ENCODE measurements at places on chromosomes 16 and 17.

DNA sequence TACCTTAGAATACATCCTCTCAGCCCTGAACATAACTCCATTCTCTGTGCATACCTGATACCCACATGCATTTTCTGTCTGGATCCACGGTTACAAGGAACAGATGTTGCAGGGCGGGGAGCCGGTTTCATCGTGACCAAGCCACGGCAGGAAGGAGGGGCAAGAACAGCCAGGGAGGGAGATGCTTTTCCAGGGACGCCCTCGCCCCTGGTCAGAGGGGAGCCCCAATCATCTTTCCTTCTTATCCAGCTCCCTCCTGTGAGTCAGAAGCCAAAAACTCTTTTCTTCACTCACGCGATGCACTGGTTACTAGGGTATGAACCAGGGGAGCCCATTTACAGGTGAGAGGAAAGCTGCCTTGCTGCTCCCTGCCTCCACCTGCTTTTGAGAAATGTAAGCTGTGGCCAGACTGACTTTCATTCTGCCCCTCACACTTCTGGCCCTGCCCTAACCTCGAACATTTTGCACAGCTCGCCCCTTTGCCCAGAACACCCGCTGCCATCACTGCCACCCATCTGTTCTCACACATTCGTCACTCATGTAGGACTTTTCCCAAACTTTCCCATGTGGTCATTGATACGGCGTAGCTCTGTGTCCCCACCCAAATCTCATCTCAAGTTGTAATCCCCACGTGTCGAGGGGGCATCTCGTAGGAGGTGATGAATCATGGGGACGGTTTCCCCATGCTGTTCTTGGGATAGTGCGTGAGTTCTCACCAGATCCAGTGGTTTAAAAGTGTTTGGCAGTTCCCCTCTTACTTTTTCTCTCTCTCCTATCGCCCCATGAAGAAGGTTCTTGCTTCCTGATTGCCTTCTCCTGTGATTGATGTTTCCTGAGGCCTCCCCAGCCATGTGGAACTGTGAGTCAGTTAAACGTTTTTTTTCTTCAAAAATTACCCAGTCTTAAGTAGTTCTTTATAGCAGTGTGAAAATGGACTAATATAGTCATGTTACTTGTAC is 20.5 kb downstream of the FOXL1 start:
- DNase-seq: no peak

- no peak for DNase-seq
Observed at GRCh38 chr16:89174055-89174827, 2.7 kb downstream of the CDH15 start.

GRCh38 chr16:1772362-1772907 is at the start of gene EME2:
EME2 (plus strand) TSS chr16:1772810; CDS start chr16:1773228, 418 bp downstream.
- DNase-seq: no peak

DNA sequence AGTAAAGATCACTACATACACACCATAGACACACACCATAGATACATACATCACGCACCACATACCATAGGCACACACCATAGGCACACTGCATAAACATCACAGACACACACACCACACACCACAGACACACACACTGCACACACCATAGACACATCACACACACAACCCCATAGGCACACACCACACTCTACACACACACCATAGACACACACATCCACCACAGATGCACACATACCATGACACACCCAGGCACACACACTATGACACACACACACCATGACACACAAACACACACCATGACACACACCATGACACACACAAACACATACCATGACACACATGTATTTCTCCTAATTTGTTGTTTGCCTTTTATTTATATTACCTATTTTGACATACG is 14.1 kb downstream of the TBC1D16 start:
- no peak for DNase-seq

DNA sequence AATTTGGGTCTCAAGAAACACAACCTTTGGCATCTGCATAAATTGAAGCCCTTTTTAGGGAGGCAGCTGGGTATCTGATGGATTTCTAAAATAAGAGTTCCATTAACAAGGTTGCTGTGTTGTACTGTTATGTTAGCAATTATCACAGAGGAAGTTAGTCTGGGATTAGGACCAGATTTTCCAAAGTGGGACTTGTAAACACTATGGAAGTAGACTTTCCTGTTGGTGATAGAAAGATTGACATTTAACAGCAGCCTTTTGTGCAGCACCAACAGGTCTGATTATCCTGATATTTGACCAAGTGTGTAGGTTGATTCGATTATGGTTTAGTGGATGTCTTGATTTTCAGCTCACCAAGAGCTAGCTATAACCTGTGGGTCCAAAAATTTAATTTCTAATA is 46.4 kb downstream of the TMEM100 start:
- no peak for DNase-seq

DNA sequence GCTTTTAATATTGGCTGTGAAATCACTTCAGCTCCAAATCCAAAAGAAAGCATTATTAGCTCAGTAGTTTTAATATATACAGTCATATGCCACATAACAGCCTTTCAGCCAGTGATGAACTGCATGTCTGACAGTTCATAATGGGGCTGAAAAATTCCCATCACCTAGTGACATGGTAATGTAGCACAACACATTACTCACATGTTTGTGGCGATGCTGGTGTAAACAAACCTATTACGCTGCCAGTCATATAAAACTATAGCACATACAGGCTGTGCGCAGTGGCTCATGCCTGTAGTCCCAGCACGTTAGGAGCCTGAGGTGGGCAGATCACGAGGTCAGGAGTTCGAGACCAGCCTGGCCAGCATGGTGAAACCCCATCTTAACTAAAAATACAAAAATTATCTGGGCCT is 92.2 kb downstream of the TUBD1 start:
- DNase-seq: no peak

- DNase-seq: no peak
Observed at GRCh38 chr17:12673788-12674187, 8.1 kb downstream of the MYOCD start.

GRCh38 chr16:4734063-4734729 is at the start of the genes ANKS3 and DNAAF8:
ANKS3 (minus strand) TSS chr16:4734271; CDS start chr16:4730149, 4,122 bp downstream.
DNAAF8 (plus strand) TSS chr16:4734537; CDS start chr16:4736515, 1,978 bp downstream.
- DNase-seq: peak; percentile 97

DNA sequence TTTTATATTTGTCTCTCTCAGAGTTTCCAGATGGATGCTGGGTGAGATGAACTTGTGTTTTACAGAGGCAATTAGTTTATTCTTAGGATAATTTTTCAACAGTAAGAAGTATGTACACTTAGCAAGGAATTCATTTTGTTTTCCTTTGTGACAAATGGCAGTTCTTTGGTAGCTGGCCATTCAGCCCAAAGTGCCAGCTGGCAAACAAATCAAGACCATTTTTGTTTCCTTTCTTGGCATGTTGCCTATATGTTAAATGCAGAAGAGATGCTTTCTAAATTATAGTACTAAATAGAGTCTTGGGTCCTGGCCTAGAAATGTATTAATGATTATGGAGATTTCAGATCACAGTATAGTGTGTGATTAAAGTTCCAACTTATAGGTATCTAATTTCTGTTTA is 337.1 kb downstream of the CNTNAP4 start:
- no peak for DNase-seq

GRCh38 chr17:62754631-62755030 is 53.5 kb downstream of the MARCHF10 start:
- no peak for DNase-seq

- DNase-seq: no peak
Observed at GRCh38 chr17:30997842-30998241, 27.0 kb downstream of the RNF135 start.

DNA sequence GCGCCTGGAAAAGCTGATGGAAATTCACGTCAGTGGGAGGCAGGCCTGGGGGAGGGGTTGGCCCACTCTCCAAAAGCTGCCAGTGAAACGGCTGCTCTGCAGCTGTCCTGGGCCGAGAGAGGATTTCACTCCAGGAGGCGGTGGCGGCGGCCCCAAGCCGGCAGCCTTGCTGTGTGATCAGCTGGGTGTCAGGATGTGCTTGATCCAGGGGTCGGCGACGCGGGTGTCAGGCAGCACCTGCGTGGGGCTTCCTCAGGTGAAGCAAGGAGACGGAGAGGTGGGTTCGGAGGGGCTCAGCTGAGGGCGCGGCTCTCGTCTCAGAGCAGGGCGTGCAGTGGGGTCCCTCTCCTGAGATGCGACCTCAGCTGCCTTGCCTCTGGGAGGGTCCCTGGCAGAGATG is 7.0 kb downstream of the CBFA2T3 start:
- no peak for DNase-seq

DNA sequence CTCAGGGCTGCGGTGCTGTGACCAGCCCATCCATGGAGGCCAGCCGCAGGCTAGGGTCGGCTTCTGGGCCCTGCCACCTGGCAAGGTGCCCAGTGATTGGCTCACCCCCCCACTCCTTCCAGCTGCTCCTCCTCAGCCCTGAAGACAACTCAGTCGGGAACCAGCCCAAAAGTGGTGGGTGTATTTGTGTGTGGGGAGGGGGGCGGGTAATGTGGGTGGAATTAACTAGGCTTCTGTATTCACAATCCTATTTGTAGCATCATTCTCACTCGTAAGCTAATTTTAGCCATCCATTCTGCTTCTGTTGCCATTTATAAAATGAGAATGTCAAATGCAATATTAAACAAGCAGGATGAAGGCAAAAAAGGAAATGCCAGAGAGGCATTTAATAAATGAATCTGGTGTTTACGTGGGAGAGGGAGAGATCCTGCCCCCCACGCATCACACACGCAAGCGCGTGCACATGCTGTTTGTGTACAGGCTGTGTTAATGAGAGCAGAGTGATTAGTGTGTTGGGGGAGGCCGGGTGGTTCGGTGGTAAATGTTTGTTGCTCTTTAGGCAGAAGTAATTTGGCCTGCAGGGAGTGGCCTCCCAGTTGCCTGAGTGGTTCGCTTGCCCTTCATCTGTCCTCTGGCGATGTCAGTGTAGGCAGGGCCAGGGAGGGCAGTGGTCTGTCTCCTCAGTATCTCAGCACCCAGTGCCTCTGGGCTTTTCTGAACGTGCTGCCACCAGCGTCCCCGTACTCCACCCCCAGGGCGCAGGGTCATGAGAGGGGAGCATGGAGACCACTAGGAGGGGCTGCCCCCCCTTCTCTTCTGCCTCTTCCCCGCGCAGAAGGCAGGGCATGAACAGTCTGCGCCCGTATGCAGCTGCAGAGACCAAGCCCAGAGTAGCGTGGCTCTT is 140.1 kb downstream of the CCDC182 start:
- peak; percentile 63 for DNase-seq

DNA sequence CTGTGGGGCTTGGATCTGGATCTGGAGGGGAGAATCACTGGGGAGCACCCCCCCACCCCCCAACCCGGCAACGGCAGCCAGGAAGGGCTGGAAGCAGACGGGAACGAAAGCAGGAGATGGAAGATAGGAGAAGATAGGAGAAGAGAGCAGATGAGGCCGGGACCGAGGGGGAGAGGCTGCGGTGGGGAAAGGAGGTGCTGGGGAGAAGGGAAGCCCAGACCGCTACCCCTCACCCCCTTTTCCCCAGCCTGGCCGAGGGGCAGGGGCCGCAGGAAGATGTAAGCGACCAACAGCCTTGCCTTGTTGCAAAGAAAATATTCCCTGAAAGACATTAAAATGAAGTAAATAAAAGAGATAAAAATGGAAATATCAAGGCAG is 26.8 kb upstream of the CBFA2T3 start:
- DNase-seq: no peak

DNA sequence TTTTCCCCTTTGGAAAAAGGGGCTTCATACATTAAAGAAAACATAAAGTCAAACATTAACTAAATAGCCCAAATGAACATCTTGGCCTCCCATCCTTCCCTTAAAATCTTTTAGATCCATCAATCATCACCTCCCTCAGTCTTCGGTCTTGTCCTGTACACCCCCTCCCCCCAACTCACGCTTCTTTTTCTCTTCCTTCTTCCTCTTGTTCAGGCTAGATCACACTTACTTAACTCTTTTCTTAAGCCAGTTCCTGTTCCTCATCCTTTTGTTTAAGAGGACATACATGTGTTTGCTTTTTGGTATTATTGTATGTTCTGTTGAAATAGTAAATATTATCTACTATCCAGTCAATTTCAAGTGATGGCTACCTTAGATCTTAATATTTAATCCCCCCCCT is 5.5 kb downstream of the MFSD6L start:
- no peak for DNase-seq

DNA sequence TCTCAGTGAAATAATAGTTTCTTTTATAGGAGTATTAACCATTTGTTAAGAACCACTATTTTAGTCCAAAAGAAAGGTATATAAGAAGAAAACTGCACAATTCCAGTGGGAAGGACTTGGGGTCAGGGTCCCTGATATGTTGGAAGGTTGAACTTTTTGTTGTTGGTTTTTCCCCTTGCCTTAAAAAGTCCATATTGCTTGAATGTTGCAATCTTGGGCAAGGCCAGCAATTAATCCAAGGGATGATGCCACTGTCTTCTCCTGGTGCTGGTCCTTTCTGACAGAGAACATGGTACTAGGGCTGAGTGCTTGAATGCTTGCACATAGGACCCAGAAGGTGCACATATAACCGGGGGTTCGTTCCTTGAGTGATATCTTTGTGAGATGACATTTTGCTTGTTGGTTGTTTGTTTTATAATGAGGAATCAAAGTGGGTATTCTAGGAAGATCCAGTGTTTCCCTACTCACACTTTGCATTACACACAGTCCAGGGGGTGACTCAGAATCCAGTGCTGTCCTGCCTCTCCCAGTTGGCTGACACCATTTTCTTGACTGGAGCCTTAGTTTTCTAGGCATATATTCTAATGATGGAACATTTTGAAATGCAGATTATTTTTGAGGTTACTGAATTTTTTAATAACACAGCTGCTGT is 54.9 kb downstream of the SIAH1 start:
- DNase-seq: no peak
